ENCODE measurements at places on chromosomes 13 and 19. TPM values are rescaled to one million over a fixed set of nuclear protein-coding genes. Genes with fewer than 3 reads are reported as not detected.
A peak's percentile ranks its signal among the peaks of the same experiment; 100 is the strongest.

Gene CRB3
- total RNA-seq, result 71.3 TPM

Gene ZNF225
- 1.6 TPM for total RNA-seq

Gene CLC
- not detected for total RNA-seq

Gene DCT
- total RNA-seq, result not detected

DNA sequence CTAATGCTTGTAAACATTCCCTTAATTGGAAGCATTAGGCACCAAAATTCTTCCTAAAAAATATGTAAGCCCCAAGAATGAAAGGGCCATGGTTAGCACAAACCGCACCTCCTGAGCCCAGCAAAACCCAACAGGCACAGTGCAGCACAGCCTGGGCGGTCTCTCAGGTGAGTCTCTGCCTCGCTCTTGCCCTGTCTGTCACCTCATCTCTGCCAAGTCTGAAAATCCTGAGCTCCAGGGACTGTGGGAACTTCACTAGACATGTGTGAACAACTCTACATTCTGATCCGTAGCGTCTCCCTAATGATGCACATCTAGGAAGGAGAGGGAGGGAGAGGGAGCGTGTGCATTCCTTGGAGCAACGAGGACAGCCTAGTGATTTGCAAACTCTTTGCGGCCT, 88.8 kb upstream of the GJB6 start:
- no peaks in the 10 kb centered on the region for H3K36me3 ChIP-seq
- H3K4me1 ChIP-seq, result no peaks in the 10 kb centered on the region
- H3K4me3 ChIP-seq, result no peak overlapping the region
- no peak overlapping the region for H3K27ac ChIP-seq

DNA sequence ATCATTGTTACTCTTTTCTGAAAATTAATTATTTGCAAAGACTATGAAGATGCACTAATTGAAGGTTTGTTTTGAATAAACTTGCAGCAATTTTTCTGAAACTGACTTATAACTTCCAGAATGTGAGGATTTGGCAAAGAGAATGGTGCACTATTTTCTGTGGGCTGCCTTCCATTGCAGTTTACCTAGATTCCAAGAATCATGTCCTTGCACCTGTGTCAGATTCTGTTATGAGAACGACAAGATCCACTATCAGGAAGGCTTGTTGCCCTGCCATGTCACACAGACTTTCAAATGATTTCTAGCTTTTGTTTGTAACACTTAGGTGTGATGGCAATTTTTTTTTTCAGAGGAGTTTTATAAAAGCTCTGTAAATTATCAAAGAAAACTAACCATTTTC, 5.6 kb upstream of the SLAIN1 start:
- no peaks in the 10 kb centered on the region for H3K36me3 ChIP-seq
- peaks cover 26% of the 10 kb centered on the region for H3K27me3 ChIP-seq
- DNase-seq, result no peak

DNA sequence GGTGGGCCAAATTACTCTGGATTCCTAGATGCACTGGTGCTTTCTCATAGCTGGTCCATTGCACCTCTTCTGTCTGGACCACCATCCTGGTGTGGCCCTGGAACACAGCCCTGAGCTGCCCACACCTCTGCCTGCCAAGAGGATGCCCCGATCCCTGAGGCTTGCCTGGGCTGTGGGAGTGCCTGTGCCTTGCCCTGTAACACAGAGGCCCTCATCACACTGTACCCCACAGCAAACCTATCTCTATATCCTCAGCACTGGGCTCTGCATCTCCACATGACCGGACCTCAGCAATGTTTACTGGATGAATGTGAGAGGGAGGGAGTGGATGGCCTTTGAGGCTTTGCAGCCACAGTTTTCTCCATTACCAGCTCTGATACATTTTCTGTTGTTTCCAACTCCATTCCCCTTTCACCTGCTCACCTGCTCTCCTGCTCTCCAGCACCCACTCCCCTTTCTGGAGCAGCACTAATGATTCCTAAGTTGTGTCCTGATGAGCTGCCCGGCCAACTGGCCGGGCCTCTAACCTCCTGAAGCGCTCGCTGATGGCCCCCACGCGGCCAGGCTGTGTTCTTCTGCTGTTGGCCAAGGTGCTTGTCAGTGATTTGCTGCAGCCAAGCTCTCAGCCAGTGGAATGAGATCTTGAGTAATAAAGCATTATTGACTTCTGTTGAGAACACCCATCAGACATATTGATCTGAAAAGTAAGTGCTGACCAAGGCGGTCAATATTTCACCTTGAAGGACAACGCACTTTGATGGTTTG, 232.6 kb downstream of the TEX29 start:
- no peak overlapping the region for H3K4me3 ChIP-seq
- peaks cover 29% of the 10 kb centered on the region for H3K27me3 ChIP-seq
- H3K36me3 ChIP-seq, result no peaks in the 10 kb centered on the region
- no peaks in the 10 kb centered on the region for H3K4me1 ChIP-seq
- no peak overlapping the region for H3K27ac ChIP-seq
- DNase-seq, result no peak

DNA sequence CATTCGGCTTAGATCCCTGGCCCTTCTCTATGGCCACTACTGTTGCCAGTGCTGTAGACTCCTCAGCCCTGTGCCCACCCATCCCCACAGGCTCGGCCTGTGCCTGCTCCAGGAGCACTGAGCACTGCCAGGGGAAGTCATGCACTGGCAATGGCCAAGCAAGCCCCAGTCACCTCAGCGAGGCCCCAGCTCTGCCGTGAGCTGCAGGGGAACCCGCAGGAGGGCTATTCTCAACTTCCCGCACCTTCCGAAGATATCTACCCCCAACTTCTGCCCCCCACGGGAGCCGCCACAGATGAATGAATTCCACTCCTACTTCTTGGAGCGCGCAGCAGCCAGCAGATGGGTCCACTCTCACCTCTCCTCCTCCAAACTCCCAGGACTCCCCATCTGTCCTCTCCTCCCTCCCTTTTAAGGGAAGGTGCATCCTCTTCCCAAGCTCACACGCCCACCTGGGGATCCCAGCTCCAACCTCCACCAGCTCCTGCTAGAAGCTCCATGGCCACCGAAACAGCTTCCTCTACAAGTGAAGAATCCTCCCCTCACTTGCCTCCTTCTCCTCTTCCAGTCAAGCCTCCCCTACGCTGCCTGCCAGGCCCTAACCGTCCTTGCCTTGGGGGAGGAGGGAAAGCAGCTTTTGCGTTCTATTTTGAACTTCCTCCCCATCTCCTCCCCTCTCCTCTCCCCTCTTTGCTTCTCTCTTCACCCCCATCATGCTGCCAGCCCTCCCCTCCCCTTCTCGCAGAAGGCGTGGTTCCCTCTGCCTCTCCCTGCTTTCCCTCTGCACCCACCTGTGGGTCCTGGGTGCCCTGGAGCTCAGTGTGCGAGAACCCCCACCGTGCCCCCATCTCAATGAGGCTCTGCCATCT, 52.2 kb downstream of the PEPD start:
- H3K27me3 ChIP-seq, result no peaks in the 10 kb centered on the region
- H3K36me3 ChIP-seq, result no peaks in the 10 kb centered on the region
- no peak overlapping the region for H3K27ac ChIP-seq
- H3K4me3 ChIP-seq, result no peak overlapping the region
- peaks cover 20% of the 10 kb centered on the region for H3K4me1 ChIP-seq

GRCh38 chr19:35284153-35285094, 2.1 kb downstream of the HAMP start:
- no peaks in the 10 kb centered on the region for H3K4me1 ChIP-seq
- H3K27ac ChIP-seq, result no peak overlapping the region
- DNase-seq, result no peak
- no peaks in the 10 kb centered on the region for H3K36me3 ChIP-seq

DNA sequence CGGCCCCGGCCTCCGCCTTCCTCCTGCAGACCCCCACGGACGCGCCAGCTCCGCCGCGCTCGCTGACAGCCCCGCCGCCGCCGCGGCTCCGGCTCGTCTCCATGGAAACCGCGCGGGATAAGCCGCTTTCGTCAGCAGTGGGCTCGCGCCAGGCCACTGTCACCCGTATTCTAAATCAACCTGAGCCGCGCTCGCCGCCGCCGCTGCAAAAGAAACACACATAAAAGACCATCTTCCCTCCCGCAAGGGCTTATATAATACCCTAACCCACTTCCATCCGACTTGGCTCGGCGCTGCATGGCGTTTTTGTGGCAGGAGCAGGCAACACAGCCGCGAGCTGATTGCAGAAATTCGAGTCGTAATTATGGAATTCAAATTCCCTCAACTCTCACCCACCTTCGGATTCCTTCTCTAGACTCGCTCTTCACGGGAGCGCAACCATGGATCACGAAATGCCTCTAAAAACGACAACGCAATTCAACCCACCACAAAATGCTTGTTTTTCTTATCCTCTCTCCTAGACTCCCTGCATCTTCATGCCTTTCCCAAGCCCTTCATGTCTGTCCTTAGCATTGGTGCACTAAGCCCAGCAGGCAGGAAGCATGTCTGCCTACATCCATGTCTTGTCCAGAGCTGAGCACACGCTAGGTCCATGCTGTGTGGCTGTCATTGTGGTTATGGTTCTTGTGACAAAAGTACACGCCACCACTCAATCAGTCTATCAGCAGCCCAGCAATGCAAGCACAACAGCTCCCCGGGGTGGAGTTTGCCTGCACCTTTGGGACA, at the start of gene AMER2:
TSS of gene AMER2 (minus strand) at position 772 of the 786 bp plus-strand sequence. CDS start at position 103, 669 bp downstream.
- DNase-seq, result no peak
- H3K27ac ChIP-seq, result no peak within 1 kb of the TSS
- no peaks in the 10 kb centered on the region for H3K4me1 ChIP-seq
- peaks cover 79% of the 10 kb centered on the region for H3K27me3 ChIP-seq

DNA sequence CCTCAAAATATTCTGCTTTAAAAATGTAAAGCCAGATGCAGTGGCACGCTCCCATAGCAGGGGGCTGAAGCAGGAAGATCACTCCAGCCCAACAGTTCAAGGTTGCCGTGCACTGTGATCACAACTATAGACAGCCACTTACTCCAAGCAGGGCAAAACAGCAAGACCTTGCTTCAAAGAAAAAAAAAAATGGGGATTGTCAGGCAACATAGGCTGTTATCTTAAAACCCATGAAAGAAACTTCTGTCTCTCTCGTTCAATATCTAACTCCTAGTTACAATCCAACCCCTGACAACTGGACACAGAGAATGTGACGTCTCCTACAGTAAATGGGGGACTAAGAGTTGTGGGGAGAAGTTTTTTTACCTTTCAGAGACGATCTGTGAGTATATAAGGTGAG, 17.4 kb downstream of the ELF1 start:
- no peaks in the 10 kb centered on the region for H3K27me3 ChIP-seq
- no peak overlapping the region for H3K4me3 ChIP-seq
- DNase-seq, result no peak
- H3K4me1 ChIP-seq, result peaks cover 20% of the 10 kb centered on the region
- H3K36me3 ChIP-seq, result no peaks in the 10 kb centered on the region

DNA sequence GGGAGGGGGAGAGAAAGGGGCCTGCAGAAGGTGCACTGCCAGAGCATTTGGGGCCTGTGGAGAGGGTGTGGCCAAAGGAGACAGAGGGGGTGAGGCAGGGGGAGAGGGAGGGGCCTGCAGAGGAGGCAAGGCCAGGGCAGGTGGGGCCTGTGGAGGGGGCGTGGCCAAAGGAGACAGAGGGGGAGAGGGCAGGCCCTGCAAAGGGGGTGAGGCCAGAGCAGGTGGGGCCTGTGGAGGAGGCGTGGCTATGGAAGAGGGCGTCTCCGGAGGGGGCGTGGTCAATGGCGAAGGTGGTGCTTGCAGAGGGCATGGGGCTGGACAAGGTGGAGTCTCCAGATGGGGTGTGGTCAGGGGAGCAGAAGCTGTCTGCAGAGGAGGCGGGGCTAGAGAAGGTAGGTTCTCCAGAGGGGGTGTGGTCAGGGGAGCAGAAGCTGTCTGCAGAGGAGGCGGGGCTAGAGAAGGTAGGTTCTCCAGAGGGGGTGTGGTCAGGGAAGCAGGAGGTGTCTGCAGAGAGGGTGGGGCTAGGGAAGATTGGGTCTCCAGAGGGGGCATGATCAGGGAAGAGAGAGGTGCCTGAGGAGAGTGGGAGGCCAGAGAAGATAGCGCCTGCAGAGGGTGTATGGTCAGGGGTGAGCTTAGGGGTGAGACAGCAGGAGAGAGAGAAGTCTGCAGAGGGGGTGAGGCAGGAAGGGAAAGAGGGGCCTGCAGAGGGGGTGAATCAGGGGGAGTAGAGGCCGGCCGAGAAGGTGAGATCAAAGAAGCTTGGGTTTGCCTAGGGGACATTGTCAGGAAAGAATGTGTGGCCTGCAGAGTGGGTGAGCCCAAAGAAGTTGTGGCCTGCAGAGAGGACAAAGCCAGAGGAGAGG, 3.4 kb downstream of the PRR36 start:
- peak overlapping the region; percentile 16 for H3K27ac ChIP-seq
- no peaks in the 10 kb centered on the region for H3K27me3 ChIP-seq
- DNase-seq, result peak; percentile 97
- peak overlapping the region; percentile 31 for H3K4me3 ChIP-seq
- H3K4me1 ChIP-seq, result peaks cover 24% of the 10 kb centered on the region
- no peaks in the 10 kb centered on the region for H3K36me3 ChIP-seq

- H3K4me1 ChIP-seq, result peaks cover 14% of the 10 kb centered on the region
- DNase-seq, result no peak
- H3K27ac ChIP-seq, result no peak overlapping the region
Observed at GRCh38 chr19:39428283-39429112, 7.3 kb downstream of the RPS16 start.

DNA sequence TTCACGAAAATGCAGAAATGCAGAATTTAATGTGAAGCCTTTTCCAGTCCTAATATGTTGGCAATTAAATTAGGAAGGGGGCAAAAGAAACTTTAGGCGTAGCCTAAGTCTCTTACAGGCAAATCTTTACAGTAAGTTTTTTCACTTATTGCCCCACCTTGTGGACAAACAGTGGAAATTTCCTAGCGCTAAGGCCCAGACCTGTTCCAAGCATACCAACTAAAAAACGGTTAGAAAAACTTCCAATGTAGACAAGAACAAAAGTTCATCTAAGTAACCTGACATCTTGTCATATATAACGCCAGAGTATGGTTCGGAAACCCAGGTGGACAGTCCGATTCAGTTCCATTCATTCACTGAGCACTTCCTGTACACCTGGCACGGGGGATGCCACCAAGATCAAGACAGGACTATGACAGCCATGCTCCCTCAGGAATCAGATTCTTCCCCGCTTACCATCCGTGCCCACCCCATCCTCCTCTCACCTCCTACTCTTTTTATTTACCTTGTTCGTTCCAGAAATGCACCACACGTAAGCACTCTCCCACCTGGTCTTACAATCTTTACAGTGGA, 4.9 kb downstream of the ZAR1L start:
- H3K27ac ChIP-seq, result no peak overlapping the region
- DNase-seq, result peak; percentile 65
- H3K4me1 ChIP-seq, result peaks cover 5% of the 10 kb centered on the region
- H3K27me3 ChIP-seq, result no peaks in the 10 kb centered on the region
- peak overlapping the region; percentile 11 for H3K4me3 ChIP-seq
- H3K36me3 ChIP-seq, result no peaks in the 10 kb centered on the region

DNA sequence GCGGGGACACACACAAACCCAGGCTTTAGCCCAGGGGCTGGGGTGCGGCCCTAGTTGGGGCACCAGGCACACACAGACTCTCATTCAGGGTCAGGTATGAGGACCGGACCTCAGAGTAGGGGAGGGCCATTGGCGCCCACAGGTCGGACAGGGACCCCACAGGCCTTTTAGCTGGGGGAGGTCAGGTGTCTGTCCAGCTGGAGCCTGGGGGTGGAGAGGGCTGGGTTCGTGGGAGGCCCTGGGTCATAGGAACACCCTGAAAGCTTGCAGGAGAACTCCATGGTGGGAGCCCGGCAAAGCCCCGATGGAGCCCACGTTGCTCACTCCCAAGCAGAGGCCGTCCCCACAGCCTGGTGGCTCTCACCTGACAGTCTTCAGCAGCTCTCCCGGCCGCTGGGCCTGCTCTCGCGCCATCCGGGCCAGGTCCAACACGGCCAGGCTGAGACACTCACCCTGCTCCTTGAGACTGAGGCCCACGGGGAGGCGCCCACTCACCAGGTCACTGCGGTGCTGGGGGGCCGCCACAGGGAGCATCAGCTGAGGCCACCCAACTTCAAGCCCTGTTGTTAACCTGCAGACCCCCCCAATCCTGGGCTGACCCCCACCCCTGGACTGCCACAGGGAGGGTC, 5.0 kb downstream of the JAK3 start:
- H3K4me1 ChIP-seq, result peaks cover 19% of the 10 kb centered on the region
- no peak for DNase-seq
- no peaks in the 10 kb centered on the region for H3K36me3 ChIP-seq
- no peaks in the 10 kb centered on the region for H3K27me3 ChIP-seq
